ENCODE measurements at places on chromosomes 7 and 10. TPM values are rescaled to one million over a fixed set of nuclear protein-coding genes. Genes with fewer than 3 reads are reported as not detected.

The UTF1 gene
- total RNA-seq = not detected

The TRRAP gene
- total RNA-seq = 71.0 TPM

The GPR15LG gene
- not detected for total RNA-seq

The ATP6V1F gene
- 122 TPM for total RNA-seq

The H2BK1 gene
- total RNA-seq = not detected

The GRID1 gene
- total RNA-seq = 0.22 TPM

The CALHM3 gene
- total RNA-seq = not detected

The PANK1 gene
- 27.2 TPM for total RNA-seq

The CACNA2D1 gene
- total RNA-seq = 14.7 TPM

The VAX1 gene
- total RNA-seq = not detected

The TWIST1 gene
- total RNA-seq = 120 TPM

The RASA4B gene
- 6.5 TPM for total RNA-seq

The NXPH1 gene
- not detected for total RNA-seq

The HOXA10 gene
- total RNA-seq = 13.1 TPM

The SAMD9 gene
- 4.4 TPM for total RNA-seq

The RNF133 gene
- total RNA-seq = not detected

The MUC12 gene
- total RNA-seq = 1.1 TPM

The DOCK1 gene
- 70.0 TPM for total RNA-seq

The OR2A12 gene
- total RNA-seq = not detected

The IQUB gene
- total RNA-seq = 0.93 TPM

The CYP2C9 gene
- total RNA-seq = not detected

The HGF gene
- total RNA-seq = 15.1 TPM

The ZNF736 gene
- not detected for total RNA-seq

The CDC14C gene
- total RNA-seq = 0.11 TPM

The PRSS1 gene
- total RNA-seq = not detected

The SLC29A4 gene
- total RNA-seq = 33.9 TPM

The EVX1 gene
- total RNA-seq = 1.4 TPM

The IDI2 gene
- total RNA-seq = not detected

The ASB15 gene
- total RNA-seq = not detected

The PALD1 gene
- total RNA-seq = 5.6 TPM
